Activated CD4-positive, alpha-beta T cell treated with anti-CD3 and anti-CD28 coated beads for 4 hours (primary cell): ENCODE measurements at places on chromosomes 1 and 21.

DNA sequence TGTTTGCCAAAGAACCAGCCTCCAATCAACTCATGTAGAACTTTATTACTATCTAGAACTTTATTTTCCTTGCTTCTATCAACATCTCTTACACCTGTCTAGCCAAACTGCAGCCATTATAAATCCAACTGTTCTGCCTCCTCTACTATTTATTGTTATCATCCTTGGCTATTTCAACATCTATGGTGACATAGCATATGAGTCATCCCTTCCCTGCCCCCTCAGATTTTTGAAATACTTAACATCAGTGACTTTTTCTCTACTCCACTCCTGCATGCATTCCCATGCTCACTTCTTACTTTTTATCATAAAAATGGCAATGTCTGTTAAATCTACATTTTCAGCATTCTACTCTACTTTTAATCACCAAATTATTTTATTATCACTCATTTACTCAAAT, 544.9 kb upstream of the NEGR1 start:
- no peak for DNase-seq

GRCh38 chr1:42133809-42134526, 19.2 kb upstream of the GUCA2B start:
- DNase-seq, result no peak

DNA sequence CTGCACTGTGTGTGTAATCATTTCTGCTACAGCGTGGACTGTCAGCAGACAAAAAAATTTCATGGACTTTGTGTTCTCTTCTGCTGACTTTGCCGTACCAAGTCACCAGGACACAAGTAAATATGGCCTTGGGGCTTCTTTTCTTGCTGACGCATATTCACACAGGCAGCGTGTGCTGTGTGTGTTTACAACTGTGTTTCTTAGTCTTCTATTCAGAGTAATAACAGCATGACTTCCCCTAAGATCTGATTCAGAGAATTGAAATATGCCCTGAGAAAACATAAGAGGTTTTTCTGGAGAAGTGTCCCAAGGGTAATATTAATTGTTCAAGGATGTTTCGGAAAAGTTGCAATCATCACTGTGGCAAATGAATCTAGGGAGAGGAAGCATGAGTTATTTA, 47.1 kb upstream of the DYNLT5 start:
- no peak for DNase-seq

DNA sequence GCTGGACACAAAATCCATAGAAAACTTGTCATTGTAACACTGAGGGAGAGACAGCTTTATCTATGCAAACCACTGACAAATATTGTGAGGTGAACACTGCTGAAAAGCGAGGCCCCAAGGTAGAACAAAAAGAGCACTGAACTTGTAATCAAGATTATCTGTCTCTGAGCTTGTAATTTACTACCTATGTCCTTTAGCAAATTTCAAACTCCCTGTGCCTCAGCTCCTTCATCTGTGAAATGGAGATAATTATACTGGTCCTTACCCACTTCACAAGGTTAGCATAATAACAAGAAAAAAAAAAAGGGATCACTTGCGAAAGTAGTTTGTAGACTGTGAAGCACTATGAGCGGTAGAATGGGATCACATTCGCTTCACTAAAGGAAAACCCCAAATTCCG, 4.9 kb upstream of the NUCKS1 start:
- no peak for DNase-seq

DNA sequence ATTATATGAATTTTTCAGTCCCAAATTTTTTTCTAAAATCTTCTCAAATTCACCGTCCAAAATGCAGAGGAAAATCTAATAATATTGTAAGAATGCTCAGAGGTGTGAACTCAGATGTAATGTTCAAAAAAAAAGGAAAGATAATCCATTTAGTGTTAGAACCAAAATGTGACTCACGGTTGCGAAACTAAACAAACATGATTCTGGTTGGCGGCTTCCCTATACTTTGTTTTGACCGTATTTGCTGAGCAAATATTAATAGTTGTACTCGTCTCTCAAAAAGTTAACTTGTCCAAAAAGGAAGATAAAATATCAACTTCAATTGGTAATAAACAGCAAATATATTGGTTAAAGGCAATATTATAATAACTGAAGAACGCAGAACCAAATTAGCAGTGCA, 34.4 kb downstream of the ZSWIM5 start:
- no peak for DNase-seq

- no peak for DNase-seq
These were observed 8.2 kb downstream of the AMPD2 start for GRCh38 chr1:109627692-109628399.

DNA sequence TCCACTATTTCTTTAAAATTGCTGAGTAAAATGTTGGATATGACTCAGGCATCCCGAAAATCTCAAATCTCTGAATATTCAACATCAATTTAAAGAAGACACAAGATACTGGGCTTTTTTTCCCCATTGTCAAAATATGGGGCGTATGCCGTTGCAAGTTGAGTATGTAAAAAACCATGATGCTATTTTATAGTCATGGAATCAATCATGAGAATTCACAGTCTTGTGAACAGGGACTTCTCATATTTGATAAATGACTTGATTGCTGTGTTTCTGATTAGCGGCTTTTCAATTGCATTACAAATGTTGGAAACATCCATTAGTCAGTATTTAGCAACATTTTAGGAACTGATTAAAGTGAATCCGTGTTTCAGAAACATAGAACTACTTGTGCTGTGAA, 45.3 kb downstream of the SETD4 start:
- no peak for DNase-seq

- no peak for DNase-seq
These were observed 8.9 kb upstream of the PDE9A start for GRCh38 chr21:42644223-42645208.

- no peak for DNase-seq
These were observed 367.9 kb upstream of the DUSP10 start for GRCh38 chr1:222109836-222110235.

- no peak for DNase-seq
These were observed 64.6 kb downstream of the CAPN2 start for GRCh38 chr1:223776826-223777454.

DNA sequence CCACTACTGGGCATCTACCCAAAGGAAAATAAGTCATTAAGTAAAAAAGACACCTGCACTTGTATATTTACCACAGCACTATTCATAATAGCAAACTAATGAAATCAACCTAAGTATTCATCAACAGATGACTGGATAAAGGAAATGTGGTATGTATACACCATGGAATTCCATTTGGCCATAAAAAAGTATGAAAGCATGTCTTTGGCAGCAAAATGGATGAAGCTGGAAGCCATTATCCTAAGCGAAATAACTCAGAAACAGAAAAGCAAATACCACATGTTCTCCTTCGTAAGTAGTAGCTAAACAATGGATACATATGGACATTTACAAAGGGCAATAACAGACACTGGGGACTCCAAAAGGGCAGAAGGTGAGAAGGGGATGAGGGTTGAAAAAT, 485.7 kb upstream of the BRINP3 start:
- DNase-seq, result no peak

DNA sequence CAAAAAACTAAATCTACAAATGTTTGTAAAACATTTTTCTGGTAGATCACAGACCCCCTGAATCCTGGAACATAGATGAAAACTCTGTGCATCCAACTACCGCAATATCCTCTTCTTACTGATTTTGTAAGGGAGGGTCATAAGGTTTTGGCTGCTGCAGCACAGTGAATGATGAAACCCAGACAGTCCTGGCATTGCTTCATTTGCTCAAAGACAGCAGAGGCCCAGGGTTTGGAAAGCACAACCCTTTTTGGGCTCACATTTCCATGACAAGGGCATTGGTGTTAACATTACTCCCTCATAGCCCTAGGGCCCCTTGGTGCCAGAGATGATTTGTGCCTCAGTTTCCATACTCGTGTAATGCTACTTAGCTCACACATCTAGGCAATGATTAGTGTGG, 51.2 kb downstream of the PLXNA2 start:
- DNase-seq, result no peak

- DNase-seq, result no peak
These were observed 63.4 kb downstream of the B3GALT5 start for GRCh38 chr21:39675993-39676661.

GRCh38 chr1:241024834-241025233, 332.2 kb downstream of the RGS7 start:
- DNase-seq, result no peak

GRCh38 chr1:67336157-67336556, 28.5 kb downstream of the IL12RB2 start:
- DNase-seq, result no peak

DNA sequence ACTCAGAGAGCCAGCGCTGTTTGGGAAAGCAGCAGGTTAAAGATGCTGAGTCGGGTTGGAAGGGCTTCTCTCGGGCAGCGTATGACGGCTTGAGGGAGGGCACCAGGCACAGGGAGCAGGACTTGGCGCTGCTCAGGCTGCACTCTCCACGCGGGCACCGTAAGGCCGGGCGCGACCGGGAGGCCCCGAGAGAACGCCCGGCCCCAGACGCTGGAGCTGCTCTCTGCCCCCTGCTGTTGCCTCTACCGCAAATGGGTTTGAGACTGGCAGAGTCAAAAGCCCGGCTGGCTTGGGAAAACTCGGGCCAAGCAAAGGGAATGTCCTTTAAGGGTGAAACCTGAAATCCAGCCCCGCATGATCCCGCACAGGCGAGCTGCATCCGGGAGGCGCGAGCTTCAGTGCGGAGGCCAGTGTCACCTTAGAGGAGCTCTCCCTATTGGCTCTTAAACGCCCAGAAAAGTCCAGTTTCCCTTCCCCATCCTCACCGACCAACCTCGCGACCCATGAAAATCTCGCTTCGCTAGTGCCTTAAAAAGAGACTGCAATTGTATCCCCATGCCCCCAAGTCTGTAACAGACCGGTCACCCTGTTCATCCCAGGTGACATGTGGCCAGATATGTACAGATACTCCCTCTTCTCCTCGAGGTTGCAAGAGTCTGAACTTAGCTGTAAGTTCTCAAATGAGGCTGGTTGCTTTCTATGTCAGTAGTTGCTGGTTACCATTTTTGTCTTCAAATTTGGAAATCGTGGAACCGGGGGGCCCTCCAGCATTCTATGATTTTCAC, 1.1 kb downstream of the PRRX1 start:
- no peak for DNase-seq

GRCh38 chr21:38840456-38841300, 34.9 kb downstream of the ETS2 start:
- no peak for DNase-seq

GRCh38 chr21:34814529-34814951, 145.7 kb downstream of the CLIC6 start:
- DNase-seq, result no peak

DNA sequence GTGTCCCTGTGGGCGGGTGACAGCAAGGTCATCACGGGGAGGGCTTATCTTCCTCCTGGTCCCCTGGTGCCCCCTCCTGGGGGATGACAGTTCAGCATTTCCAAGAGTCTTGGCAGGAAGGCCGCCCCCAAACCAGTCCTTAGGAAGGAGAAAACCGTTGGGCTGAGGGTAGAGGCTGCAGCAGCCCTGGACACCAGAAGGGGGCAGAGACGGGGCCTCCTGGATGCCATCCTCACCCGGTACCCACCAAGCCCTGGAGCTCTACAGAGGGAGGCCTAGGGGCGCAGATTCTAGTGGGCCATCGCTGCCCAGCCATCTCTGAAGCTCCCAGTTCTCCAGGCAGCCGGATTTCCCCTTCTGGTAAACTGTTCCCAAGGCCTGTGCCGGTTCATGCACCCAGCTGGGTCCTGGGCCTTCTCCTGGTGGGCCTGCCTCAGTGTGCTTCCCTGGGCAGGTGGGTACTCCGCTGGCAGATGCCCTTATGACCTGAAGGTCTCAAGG, 14.8 kb upstream of the ZNF669 start:
- DNase-seq, result no peak

- no peak for DNase-seq
These were observed 13.6 kb upstream of the GBP6 start for GRCh38 chr1:89350298-89350697.

GRCh38 chr21:38952890-38953289, 147.2 kb downstream of the ETS2 start:
- DNase-seq, result no peak

DNA sequence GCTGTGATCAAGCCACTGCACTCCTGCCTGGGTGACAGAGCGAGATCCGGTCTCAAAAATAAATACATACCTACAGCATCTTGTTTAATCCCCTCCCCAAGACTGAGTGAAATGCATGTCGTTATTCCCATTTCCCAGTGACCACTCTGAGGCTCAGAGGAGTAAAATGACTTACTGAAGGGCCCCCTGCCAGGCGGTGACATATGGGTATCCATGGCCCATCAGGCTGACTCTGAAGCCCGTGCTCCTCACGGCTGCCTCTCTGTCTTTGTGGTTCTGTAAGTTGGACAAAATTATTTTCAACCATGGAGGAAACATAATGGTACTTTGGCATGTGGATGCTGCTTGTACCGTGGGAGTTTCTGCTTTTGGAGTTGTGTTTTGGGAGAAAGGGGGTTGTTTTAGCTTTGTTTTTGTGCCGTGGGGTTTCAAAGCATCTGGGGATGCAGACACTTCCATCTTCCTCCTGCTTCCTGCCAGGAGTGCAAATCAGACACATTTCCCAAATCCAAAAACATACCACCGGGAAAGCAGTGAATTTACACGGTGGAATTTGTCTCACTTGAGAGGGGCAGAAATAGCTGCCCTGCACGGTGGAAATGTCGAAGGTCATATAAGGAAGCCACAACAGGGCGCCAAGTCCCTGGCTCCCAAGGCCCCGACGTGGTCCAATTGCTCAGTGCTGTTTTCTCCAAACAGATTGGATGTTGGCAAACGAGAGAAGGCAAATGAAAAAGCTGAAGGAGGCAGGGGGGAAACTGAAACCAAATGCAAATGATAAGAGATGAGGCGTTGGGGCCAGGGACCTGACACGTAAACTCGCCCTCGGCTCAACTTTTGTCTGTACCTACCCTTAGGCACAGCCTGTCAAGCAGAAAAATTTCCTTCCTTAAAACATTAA, 17.1 kb upstream of the PINK1 start:
- DNase-seq, result no peak

DNA sequence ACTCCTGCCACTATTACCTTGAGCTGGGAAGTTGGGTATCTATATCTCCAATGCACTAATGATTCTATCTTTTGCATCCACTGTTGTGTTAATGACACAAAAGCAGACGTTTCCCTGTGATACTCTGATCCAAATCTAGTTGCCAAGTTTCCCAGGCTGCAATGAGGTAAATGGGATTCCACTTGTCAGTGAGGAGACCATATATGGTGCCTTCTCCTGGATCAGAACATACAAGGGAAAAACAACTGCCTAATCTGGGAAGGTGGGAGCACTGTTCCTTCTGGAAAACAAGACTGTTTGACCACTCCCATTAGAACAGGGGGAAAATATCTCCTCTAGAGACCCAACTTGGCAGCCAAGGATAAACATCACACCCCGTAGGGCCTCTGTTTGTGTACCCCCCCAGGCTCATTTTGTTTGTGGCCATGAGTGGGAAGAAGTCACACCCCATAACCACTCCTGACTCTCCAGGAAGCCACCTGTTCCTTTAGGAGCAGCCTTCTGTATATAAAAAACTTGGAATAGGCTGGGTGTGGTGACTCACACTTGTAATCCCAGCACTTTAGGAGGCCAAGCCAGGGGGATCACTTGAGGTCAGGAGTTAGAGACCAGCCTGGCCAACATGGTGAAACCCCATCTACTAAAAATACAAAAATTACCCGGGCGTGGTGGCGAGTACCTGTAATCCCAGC, 28.5 kb upstream of the SLC6A9 start:
- no peak for DNase-seq
